Cortex of kidney (tissue), 1 donor: ENCODE measurements at places on chromosomes 7 and 10.

DNA sequence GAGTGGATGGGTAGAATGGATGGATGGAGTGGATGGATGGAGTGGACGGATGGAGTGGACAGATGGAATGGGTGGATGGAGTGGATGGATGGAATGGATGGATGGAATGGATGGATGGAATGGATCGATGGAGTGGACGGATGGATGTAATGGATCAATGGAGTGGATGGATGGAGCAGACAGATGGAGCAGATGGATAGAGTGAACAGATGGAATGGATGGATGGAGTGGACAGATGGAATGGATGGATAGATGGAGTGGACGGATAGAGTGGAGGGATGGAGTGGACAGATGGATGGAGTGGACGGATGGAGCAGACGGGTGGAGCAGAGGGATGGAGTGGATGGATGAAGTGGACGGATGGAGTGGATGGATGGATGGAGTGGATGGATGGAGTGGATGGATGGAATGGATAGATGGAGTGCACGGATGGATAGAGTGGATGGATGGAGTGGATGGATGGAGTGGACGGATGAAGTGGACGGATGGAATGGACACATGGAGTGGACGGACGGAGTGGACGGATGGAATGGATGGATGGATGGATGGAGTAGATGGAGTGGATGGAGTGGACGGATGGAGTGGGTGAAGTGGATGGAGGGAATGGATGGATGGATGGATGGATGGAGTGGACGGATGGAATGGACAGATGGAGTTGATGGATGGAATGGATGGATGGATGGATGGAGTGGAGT, 260.3 kb upstream of the C7orf33 start:
- DNase-seq, result no peak

- no peak for DNase-seq
These were observed 363.4 kb downstream of the GLRX3 start for GRCh38 chr10:130499541-130499940.

DNA sequence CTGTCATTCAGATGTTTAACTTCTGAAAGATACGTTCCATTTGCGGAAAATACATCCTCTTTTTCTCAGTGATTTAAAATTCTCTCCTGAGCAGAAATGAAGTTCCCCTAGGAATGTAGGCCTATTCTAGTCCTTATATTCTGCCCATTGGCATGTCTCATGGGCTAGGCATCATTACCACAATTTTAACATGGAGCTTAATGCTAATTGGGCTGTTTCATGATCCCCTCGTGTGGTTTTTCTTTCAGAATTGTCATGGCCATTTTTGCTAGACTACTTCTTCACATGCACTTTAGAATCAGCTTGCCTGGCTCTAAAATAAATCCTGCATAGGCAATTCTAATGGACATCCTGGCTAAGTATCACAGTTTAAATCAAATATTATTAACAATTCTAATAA, 1.0 kb downstream of the TMEM176B start:
- DNase-seq, result no peak

GRCh38 chr10:100380400-100380799, 33.4 kb downstream of the SCD start:
- no peak for DNase-seq

GRCh38 chr7:6350433-6351058, 78.1 kb upstream of the CYTH3 start:
- DNase-seq, result no peak
